ENCODE measurements at places on chromosomes 1 and 21. TPM values are rescaled to one million over a fixed set of nuclear protein-coding genes. Genes with fewer than 3 reads are reported as not detected.

Gene RXFP4
- not detected for total RNA-seq

GRCh38 chr21:37627074-37627473 is 260.5 kb downstream of the DYRK1A start:
- no peak for DNase-seq

Gene SLC2A5
- not detected for total RNA-seq

Gene FCAMR
- not detected for total RNA-seq

DNA sequence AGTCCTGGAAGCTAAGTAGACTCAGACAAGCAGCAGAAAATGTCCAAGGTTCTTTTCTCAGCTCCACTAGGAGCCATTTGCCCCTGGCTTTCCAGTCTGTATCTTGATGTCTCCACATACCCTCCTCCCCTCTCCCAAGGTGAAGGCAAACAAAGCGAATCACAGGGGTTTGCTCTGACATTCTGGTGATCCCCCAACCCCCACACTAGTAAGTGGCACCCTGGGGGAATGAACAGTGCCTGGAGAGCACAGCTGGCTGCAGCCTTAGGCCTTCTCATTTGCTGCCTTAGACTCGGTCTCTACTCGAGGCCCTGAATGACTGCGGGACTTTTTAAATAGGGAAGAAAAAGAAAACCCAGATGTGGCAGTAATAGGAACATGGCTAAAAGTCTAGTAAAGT is 15.3 kb downstream of the ERI3 start:
- DNase-seq, result no peak

Gene SPRR2A
- not detected for total RNA-seq

Gene TRIM46
- total RNA-seq, result 6.2 TPM

Gene TCHH
- 0.24 TPM for total RNA-seq

- no peak for DNase-seq
Measured at GRCh38 chr1:118201524-118201923, 16.5 kb upstream of the SPAG17 start.

DNA sequence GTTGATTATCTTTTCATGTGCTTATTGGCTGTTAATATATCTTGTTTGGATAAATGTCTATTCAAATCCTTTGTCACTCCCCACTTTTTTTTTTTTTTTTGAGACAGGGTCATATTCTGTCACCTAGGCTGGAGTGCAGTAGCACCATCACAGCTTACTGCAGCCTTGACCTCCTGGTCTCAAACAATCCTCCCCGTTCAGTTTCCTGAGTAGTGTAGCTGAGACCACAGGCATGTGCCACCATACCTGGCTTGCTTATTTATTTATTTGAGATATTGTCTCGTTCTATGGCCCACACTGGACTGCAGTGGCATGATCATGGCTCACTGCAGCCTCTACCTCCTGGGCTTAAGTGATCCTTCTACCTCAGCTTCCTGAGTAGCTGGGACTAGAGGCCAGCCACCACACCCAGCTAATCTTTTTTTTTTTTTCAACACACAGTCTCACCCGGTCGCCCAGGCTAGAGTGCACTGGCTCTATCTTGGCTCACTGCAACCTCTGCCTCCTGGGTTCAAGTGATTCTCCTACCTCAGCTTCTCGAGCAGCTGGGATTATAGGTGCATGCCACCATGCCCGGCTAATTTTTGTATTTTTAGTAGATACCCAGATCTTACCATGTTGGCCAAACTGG is 13.9 kb upstream of the MYCL start:
- DNase-seq, result no peak

DNA sequence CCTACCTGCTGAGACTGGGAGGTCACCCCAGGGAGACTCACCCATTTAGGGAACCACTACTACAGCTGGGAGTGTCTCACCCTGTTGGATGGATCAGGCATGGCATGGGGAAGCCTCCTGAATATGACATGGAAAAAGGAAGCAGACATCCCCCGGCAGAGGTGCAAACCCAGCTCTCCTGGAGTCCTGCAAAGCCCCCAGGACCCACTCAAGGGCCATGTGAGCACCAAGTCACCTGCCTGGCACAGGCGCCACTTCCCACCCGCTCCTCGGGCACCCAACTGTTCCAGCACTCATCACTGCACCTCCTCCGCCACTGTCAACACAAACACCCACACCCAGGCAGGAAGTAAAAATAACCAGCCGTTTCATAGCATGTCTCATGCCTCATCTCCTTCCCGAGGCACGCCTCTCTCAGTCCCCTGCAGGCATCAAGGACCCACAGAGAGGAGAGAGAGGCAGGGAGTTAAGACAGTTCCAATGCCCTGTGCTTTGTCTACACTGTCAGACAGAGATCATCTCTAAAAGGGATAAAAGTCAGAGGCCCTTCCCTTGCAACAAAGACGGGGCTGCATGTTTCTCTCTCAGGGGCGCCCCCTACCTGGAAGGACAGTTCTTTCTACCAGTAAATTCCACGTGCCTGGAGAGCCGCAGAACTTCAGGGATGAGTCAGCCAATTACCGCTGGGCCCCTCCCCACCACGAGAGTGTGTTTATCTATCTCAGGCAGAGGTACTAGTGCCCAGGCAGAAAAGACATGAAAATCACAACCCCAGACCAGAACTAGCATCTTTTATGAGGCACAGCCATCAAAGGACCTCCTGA is 150.1 kb upstream of the SOD1 start:
- peak; percentile 70 for DNase-seq

Gene CFAP141
- not detected for total RNA-seq

Data from A673 (cell line).